Activated CD4-positive, CD25-positive, alpha-beta regulatory T cell treated with anti-CD3 and anti-CD28 coated beads, Interleukin-2, amount 50 U/mL, for 72 hours (primary cell): ENCODE measurements at places on chromosomes 1 and 21.

DNA sequence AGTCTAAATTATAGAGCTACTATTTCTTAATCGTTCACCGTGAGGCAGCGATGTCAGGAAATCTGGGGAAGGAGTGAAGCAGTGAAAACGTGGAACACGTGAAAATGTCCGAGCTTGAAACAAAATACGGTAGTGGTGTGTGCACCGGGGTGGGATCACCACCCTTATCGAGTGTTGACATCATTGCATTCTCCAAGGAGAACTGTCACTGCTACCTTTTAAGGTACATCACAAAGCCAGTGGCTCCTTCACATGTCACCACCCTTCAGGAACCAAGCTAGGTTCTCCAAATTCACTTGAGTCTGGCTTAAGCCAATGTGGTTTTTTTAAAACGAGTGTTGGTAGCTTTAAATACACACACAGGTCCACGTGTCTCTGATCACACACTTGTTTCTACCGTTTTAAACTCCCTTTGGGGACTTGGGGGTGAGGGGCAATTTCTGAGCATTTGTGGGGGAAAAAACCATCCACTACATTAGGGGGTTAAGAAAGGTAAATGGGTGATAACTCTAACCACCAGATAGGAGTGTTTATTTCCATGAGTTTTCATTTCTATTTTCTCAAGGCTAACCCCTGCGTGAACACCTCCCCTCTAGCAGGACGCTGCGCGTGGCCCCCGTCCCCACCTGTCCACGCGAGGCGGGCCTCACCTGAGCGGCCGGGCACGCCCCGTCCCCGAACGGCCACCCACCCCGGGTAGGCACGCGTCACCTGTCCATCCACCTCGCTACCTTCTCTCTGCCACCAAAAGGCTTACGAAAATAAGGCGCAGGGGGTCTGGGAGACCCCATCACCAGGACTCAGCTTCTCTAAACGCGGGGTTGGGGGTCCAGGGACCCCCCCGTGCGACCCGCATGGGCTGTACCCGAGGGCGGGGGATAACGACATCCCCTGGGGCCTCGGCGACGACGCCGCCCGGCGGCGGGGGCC is 978 bp downstream of the PRDM15 start:
- DNase-seq: no peak

- DNase-seq: no peak
These were observed 70.0 kb downstream of the NVL start for GRCh38 chr1:224259986-224260385.

GRCh38 chr1:161886589-161886988 is 120.5 kb downstream of the ATF6 start:
- DNase-seq: no peak

- no peak for DNase-seq
These were observed 453 bp downstream of the DRAM2 start for GRCh38 chr1:111139324-111139955.

- DNase-seq: no peak
These were observed 127.9 kb downstream of the TIAM1 start for GRCh38 chr21:31216206-31216605.
